ENCODE measurements at places on chromosomes 13 and 19.
A peak's percentile ranks its signal among the peaks of the same experiment; 100 is the strongest.

- DNase-seq = no peak
Measured at GRCh38 chr13:36549755-36550154, 117.5 kb downstream of the CCNA1 start.

DNA sequence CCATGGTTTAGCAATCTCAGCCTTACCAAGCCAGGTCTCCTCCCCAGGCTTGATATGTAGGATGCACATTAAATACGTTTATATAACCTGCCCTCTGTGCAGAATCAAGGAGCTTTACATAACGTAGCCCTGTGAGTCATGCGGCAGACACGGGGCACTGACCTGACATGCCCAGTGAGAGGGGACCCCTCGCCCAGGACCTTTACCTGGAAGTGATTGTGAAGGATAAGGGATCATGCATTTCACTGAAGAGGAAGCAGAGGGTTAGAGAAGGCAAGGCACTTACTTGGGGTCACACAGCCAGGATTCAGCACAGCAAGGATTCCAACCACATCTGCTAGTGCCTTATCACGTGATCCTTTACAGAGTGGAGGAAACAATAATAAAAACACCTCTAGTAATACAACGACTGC is 18.9 kb upstream of the FOSB start:
- DNase-seq = no peak

GRCh38 chr13:43884222-43884621 is 4.5 kb downstream of the LACC1 start:
- no peak for DNase-seq

DNA sequence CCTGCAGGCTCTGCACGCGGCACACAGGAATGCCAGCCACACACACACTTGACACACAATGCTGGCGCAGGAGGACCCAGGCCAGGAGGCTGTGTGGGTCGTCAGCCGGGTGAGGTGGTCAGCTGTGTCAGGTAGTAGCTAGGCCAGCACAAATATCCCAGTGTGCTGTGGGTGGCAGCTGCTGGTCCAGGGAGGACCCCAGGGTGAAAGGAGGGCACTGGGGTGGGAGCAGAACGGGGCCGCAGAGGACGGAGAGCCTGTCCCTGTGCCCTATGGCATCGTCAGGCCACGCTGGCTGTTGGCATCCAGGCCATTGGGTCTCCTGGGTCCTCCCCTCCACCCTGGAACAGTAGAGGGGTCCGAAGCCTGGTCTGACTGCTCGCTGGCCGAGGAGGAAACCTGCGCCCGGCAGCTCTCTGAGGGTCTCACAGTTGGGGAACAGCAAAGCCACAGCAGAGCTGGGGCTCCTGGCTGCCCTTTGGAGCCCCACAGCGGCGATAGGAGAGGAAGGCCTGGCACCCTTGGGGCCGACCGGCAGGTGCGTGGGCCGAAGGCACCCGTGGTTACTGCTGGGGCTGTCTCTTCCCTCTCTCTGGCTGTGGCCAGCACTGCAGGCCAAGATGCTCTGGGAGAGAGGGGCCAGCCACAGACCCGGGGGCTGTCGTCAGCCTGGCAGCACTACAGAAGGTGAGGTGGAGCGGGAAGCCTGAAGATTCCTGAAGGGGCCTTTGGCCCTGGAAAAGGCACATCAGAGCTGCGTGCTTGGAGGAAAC is 27.3 kb downstream of the C13orf46 start:
- DNase-seq = no peak

DNA sequence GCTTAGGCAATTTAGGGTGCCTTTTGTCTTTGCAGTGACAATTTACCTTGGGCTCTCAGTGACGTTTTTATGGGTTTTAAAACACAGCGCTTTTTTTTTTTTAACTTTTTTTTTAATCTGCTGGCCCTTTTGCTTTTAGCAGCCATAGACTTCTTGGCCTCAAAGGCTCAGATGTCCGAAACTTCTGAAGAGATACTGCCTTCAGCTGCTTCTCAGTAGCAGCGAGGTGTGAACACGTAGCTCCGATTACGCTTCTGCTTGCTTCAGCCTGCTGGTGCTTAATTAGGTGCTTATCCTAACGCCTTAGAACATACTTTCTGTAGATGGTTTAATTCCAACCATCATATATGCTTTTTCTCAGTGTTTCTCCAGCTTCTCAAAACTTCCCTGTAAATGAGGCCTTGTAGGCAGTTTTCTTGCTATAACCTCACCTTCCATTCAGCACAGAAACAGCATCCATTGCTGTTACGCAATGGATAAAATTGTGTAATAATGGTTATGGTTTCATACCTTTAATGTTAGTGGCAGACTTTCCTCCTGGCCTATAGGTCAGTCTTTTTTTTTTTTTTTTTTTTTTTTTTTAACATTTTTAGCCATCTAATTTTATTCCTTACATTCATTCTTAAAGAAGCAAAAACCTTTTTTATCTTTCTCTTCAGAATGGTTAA is 723.9 kb downstream of the GPC5 start:
- no peak for DNase-seq

DNA sequence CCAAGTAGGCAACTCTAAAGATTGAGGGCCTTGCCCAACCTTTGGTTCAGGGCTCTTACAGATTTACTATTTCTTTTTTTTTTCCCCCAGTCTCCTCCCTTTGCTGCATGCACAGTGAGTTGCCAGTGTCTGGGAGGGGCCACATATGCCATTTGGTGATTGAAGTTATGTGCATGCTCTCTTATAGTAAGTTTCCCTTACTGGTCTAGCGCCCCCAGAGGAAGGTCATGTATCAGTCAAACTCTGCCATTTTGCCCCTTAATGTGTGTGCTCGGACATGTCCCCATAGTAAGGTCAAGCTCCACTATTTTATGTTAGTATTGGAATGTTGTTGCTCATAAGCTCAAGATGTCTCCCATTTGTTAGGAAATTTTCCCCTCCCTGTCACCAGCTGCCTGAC is 1138.0 kb upstream of the SLC10A2 start:
- DNase-seq = no peak

DNA sequence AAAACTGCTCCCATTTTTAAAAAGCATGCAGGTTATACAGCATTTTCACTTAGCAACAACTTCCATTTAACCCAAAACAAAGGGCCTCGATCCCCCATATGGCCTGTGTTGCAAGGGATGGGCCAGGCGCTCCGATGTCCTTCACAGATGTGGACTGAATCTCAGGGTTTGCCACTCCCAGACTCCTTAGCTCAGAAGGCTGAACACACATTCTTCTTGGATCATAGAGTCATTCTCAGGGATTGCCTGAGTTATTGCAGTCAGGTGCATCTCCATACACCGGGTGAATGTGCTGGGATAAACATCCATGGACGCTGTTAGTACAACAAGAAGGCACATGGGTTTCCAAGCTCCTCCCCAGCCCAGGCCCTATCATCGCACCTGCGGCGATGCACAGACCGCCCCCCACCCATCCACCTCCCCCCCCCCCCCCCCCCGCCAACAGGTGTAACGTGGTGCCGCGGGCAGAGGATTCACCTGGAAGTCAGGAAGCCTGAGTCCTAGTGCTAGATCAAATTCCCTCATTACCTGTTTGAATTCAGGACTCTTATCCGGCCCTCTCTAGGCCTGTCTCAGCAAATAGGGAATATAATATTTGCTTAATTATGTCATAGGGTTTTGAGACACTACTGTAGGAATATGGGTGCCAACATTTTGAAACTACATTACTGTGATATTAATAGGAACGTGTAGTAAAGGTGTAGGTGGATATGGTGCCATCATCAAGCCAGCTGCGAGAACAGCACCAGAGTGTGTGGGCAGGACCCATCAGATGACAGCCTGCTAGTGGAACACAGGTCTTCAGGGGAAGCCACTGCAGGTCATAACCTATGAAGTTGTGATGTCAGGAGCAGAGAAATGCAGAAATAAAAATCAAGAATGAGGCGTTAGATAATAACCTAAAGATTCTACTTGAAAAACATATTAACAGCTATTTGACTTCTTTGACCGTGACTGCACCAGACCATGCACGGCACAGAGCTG is 110.9 kb downstream of the SACS start:
- no peak for DNase-seq

- no peak for DNase-seq
Measured at GRCh38 chr13:81493144-81493543, 1152.2 kb upstream of the SPRY2 start.

DNA sequence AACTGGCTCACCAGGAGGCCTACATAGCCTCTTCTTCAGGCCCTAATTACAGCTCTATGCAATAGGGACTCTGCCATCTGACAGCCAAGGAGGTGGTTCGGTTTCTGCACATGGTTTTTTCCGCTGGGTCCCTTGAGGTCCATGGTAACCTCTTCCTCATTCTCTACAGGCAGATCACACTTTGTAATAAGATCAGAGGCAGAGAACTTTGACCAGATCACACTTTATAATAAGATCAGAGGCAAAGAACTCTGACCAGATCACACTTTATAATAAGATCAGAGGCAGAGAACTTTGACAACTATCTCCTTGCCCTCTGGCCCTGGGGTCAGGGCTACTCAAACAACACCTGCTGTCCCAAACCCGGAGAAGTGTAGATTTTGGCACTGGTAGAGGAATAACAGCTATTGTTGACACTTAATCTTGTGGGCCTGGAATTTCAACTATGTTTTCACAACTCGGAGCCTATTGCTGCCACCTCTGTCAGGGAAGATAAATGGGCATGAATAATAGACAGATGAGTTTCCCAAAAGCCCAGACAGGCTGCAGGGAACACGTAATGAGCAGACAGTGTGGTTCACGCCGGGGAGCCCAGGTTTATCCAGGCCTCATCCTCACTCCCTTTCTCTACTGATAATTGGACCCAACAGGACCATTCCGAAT is 246.1 kb downstream of the UQCRFS1 start:
- DNase-seq = no peak

- no peak for DNase-seq
Measured at GRCh38 chr19:54949412-54949811, 2.1 kb upstream of the NLRP7 start.

- no peak for DNase-seq
Measured at GRCh38 chr13:113535381-113535781, 44.9 kb upstream of the DCUN1D2 start.

DNA sequence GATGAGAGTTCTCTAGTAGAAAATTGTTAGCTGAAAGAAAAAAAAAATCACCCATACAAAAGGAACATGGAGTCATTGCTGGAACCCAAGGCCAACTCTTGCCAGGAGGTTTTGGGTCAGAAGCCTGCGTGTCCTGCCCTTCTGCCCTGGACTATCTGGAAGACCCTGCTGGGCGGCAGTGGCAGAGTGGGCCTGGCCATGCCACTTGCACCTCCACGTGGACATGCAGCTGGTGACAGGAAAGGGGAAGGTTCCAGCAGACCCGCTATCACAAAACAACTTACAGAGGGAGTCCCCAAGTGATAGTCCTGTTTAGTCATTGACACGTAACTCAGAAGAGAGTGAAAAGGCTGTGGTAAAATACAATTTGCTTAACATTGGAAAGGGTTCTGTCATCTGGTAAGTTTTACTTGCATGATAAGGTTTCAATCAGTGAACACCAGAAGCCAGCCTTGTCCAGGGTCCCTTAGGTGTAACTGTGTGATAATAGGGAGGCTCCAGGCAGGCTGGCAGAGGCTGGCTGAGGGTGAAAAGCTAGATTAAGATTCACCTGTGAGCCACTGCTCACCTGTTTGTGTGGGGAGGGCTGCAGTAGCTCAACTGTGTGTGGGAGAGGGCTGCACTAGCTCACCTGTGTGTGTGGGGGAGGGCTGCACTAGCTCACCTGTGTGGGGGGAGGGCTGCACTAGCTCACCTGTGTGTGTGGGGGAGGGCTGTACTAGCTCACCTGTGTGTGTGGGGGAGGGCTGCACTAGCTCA is 47.8 kb downstream of the COL4A2 start:
- DNase-seq = no peak

DNA sequence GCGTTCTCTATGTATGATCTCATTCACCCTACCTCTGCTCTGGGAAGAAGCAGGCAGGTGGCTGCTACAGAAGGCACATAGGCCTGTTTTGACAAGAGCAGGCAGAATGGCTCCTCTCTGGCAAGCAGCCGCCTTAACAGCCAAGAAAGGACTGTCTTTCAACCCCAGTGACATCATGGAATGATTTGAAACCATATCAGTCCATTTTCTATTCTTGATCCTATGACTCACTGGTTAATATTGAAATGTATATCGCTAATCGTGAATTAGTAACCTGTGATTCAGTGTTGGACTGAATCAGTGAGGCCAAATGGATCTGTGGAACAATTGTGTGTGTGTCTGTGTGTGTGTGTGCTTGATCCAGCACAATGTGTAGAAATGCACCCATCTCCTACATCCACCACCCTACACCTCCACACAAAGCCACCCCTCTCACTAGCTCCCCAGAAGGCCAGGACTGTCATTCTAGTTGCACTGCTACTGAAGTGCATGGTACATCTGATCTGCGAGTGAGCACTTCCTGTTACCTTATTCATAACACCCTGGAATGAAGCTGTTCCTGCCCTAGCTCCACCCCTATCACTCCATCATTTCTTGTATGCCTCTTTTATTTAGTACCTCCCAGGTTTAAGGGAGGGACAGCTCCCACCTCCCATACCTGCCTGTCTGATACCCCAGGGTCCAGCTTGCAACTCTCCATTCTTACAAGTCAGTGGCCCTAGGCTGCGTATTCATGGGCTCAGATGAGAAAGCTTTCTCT is 460.0 kb downstream of the FOXO1 start:
- DNase-seq = peak; percentile 14

GRCh38 chr13:102902789-102903347 is 57.0 kb downstream of the ERCC5 start:
- DNase-seq = no peak
